ENCODE measurements at places on chromosomes 1 and 21. TPM values are rescaled to one million over a fixed set of nuclear protein-coding genes. Genes with fewer than 3 reads are reported as not detected.

HAO2 gene
- total RNA-seq: not detected

DNA sequence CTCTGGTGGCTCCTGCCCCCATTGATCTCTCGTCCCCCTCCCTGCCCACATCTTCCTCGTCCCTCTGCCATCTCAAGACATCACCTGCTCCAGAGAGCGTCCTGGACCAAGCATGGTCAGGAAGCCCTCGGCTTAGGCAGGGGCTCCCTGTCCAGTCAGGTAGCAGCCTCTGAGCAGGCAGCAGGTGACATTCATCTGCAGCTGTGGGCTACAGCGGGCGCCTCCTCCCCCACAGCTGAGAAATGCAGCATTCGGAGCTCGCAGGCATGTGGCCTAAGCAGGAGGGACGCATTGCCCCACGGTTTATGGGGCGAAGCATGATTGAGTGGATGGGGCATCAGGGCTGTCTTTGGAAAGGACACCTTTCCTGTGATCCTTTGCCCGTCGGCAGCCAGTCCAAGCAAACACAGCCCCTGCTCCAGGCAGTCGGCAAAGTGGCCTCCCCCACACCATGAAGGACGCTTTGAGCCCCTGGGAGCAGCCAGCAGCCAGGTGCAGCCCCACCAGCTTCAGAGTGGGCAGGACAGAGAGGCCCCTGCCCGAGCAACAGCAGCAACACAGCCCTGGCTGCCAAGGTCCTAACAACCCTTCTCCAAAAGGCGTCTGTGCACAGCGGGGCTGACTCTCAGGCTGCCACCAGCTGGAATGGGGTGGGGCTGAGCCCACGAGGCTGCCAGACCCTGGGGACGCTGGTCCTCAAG, 234.1 kb upstream of the VAMP3 start:
- no peaks in the 10 kb centered on the region for H3K27me3 ChIP-seq
- H3K4me1 ChIP-seq: no peaks in the 10 kb centered on the region
- H3K27ac ChIP-seq: no peak overlapping the region
- no peak for DNase-seq
- H3K4me3 ChIP-seq: no peak overlapping the region

- H3K4me1 ChIP-seq: no peaks in the 10 kb centered on the region
- H3K4me3 ChIP-seq: no peak overlapping the region
- H3K27me3 ChIP-seq: no peaks in the 10 kb centered on the region
- H3K36me3 ChIP-seq: no peaks in the 10 kb centered on the region
These were observed 136.9 kb downstream of the SYT14 start for GRCh38 chr1:210074904-210075303.

DNA sequence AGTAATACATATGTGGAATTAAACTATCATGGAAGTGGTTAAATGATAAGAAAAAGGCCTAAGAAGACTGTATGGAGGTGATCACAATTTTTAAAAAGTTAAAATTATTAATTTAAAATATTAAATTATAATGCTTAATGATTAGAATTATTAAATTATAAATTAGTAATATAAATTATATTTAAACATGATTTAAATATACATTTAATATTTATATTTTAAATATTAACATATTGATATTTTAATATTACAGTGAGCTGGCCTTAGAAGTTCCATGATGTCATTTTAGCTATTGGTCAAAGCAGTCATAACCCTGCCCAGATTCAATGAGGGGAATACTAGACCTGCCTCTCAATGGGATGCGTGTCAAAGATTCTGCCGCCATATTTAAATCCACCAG, 281.2 kb downstream of the PRDM2 start:
- no peaks in the 10 kb centered on the region for H3K27me3 ChIP-seq
- H3K27ac ChIP-seq: no peak overlapping the region
- no peaks in the 10 kb centered on the region for H3K4me1 ChIP-seq
- DNase-seq: no peak
- no peaks in the 10 kb centered on the region for H3K36me3 ChIP-seq

GRCh38 chr1:163875927-163876320, 554.2 kb downstream of the NUF2 start:
- no peaks in the 10 kb centered on the region for H3K36me3 ChIP-seq
- no peak overlapping the region for H3K4me3 ChIP-seq
- H3K27me3 ChIP-seq: no peaks in the 10 kb centered on the region
- peaks cover 4% of the 10 kb centered on the region for H3K4me1 ChIP-seq
- no peak for DNase-seq

GRCh38 chr21:34935452-34935851, 113.7 kb downstream of the RUNX1 start:
- H3K27ac ChIP-seq: no peak overlapping the region
- no peak for DNase-seq
- H3K4me1 ChIP-seq: no peaks in the 10 kb centered on the region
- H3K27me3 ChIP-seq: no peaks in the 10 kb centered on the region

DNA sequence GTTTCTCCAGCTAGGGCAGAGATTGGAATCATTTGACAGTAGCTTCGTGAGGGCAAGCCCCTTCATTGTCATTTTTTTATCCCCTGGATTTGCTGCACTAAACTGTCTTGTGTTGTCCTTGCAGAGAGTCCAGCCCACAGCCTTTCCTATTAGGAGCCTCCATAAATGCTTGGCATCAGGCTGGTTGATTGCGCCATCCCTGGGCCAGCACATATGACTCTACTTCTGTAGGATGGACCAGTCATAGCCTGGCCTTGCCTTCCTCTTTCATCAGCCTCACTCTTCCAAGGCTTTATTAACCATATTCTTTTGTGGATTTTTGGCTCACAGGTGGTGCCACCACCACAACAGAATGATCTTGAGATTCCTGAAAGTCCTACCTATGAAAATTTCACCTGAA, 31.4 kb downstream of the LY9 start:
- no peak for DNase-seq
- no peaks in the 10 kb centered on the region for H3K27me3 ChIP-seq
- H3K4me1 ChIP-seq: no peaks in the 10 kb centered on the region
- H3K27ac ChIP-seq: no peak overlapping the region
